Stimulated activated CD4-positive, alpha-beta T cell treated with anti-CD3 and anti-CD28 coated beads, Interleukin-1b, Interleukin-23, amount 100 ng/mL, for 1 hour (primary cell): ENCODE measurements at places on chromosomes 2 and 18.

GRCh38 chr2:186862869-186863709 lies 14.1 kb upstream of the ZSWIM2 start:
- no peak for DNase-seq

DNA sequence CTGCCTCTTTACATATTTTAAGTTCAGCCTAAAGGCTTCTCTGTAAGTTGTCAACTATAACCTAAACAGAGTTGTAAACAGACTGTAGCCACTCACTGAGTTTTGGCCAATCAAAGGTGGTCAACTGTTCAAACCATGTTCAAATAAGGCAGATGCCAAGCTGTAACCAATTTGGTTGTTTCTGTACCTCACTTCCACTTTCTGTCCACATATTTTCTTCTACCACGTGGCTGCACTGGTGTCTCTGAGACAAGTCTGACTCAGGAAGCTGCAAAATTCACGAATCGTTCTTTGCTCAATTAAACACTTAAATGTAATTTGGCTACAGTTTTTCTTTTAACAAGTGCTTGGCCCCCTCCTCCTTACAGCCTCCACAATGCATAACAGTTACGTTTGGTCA lies 555.2 kb downstream of the CNTNAP5 start:
- DNase-seq, result no peak

GRCh38 chr2:66495788-66496640 lies 61.1 kb downstream of the MEIS1 start:
- DNase-seq, result no peak

GRCh38 chr18:79796531-79797405 lies 970 bp upstream of the KCNG2 start:
- DNase-seq, result no peak

DNA sequence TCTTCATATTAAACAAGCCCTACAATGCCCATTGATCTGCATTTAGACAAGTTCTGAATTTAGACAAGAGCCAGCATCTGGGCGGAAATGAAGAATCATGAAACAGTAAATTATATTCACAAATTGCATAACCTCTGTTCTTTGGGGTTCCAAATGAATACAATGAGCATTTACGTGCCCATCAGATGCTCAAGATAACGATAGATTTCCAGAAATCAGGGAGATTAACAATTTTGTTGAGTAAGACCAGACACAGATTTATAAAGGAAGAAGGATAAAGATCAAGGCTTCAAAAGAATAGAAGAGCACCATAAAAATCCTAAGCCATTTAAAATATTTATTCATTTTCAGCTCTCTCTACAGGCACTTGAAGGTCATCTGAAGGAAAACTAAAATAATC lies 59.7 kb upstream of the CDH20 start:
- DNase-seq, result no peak

DNA sequence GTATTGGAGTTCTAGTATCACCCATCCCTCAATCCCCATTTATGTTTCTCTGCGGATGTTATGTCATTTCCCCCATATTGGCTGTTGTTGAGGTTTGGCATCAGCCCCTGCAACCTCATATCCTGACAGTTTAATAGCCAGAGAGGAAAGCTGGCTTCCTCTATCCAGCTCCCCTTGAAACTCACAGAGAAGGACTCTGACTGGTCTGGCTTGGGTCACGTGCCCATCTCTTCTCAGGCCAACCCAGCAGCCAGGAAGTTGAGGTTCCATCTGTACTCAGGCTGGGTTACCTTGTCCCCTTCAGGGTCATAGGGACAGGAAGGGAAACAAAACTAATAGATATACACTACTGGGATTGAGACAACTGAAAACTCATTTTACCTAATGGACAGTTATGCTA lies 148.0 kb upstream of the SLC14A2 start:
- DNase-seq, result no peak

DNA sequence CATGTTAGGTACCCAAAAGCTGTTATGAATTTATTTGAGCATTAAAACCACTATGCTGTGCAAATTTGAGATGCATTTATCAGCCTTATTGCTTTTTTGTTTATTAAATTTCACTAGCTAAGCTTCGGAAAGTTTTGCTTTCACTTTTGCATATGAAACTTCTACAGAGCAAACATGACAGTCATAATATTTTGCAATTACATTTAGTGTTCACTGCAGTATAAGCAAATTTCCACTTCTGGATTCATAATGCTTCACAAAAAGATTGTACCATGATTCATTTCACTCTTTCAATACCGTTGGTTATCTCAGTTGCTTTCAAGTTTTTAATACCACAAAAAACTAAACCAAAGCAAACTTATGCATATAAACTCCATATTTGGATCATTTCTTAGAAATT lies 228.7 kb upstream of the SLC8A1 start:
- DNase-seq, result no peak

DNA sequence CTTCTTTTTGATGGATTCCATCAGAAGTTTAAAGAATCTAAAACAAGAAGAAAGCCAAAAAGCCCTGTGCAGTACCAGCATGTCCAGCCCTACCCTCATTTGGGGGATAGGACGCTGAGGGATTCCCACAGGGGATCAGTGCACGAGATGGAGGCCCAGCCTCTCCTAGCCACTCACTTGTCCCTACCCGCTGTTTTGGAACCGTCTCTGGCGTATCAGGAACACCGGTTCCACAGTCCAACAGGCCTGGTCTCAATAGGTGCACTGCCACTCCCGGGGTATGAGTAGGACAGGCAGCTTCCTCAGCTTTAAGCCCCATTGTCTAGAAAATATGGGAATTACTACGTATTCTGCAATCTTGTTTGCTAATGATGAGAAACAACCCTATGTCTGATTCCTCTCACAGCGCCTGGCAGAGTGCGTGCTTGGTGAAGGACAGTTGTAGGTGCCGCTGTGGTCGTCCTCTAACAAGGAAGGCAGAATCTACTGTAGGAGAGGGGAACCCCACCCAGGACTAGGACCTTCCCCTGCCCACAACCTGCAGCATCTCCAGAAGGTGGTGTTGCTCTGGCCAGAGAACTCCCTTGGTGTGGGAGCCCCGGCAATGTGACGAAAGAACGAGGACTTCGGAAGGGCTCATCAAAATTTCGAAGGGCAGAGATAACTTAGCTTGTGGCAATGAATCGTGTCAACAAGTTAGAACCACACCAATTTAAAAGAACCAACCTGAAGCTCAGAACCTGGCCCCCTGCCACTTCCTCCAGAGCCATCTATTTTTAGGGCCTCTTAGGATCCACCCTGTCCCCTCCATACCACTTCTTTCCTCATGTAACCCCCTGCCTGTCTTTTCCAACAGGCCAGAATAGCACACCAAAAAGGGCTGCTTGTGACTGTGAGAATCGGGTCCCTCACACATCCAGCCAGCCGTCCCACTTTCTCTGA lies 71.7 kb downstream of the POLR1A start:
- no peak for DNase-seq

- no peak for DNase-seq
Measured at GRCh38 chr18:48821251-48821590, 129.5 kb downstream of the SMAD7 start.

- DNase-seq, result no peak
Measured at GRCh38 chr18:3869848-3870247, 419.9 kb downstream of the TGIF1 start.

GRCh38 chr18:2657788-2658458 lies 2.4 kb downstream of the SMCHD1 start:
- no peak for DNase-seq

GRCh38 chr2:177399376-177399775 lies 6.8 kb downstream of the AGPS start:
- DNase-seq, result no peak

GRCh38 chr2:214587442-214587841 lies 176.6 kb downstream of the VWC2L start:
- DNase-seq, result no peak

- DNase-seq, result no peak
Measured at GRCh38 chr2:26541401-26542193, 63.7 kb upstream of the OTOF start.

- no peak for DNase-seq
Measured at GRCh38 chr2:22454826-22455485, 930.0 kb upstream of the KLHL29 start.

- DNase-seq, result no peak
Measured at GRCh38 chr2:177478029-177478428, 85.5 kb downstream of the AGPS start.

DNA sequence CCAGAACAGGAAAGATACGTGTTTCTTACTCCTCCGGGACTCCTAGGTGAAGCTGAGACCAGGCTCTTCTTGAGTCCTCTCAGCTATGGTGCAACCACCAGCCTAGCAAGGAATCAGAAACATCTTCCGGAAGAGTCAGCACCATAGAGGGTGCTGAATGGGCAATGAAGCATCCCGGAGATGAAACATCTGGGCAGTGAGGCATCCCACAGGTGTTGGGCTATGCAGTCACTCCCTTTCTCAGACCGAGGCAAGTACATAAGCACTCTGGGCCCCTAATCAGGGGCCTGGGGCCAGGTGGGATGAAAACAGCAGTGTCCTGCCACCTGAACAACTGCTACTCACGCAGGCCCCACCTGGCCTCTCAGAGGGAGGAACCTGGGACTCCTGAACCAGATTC lies 1.4 kb upstream of the CAPN10 start:
- DNase-seq, result no peak

GRCh38 chr2:25347205-25347815 lies 5.6 kb upstream of the DNMT3A start:
- no peak for DNase-seq

DNA sequence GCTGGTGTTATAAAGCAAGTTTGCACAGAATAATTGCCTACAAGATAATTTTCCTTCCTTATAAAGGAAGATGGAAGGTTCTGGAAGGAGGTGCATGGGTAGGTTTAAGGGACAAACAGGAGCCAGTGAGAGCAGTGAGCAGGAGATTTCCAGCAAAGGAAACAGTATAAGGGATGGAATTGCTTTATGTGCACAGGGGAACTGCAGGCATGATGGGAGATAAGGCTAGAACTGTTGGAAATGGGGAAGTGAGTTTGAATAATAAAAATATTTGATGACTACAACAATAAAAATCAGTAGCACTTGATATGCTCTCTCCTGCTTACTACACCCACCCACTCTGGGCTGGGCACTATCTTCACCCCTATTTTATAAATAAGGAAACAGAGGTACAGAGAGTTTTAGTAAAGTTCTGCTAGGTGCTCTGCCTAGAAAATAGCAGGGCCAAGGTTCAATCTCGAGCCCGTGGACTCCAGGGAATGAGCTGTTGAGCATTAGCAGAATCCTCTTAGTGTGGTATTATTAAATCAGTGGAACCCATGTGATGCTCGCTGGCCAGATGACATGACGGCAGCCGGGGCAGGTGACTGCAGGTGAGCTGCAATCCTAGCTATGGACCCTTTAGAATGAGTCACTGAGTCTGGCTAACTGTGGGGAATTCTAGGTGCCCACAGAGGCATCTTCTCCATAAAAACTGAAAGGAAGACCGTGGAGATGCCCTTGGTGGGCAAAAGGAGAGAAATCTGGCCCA lies 302.5 kb downstream of the PIEZO2 start:
- no peak for DNase-seq

- no peak for DNase-seq
Measured at GRCh38 chr2:76984359-76984758, 537.8 kb downstream of the LRRTM4 start.

DNA sequence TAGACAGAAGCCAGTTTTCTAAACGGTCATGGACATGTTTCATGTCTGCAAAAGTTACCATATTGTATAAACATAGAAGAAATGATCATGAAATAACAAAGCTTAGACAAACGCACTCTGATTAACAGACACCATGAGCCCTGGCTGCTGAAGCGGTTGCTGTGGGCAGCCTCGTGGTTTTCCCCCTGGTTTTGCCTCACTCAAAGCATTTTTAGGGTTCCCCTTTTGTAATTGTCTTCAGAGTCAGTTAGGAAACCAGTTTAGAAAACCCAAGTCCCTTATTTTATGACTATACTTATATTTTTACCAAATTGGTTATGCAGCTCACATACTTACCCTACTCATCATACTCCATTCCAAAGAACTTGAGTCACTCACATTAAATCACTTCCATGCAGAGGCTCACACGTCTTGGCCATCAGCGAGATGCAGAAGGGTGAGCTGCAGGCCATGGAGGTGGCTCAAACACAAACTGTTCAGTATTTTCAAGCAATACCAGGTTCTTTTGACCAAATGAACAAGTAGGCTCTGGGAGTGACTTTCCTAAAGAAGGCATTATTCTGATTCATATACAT lies 105.6 kb upstream of the SALL3 start:
- no peak for DNase-seq

GRCh38 chr2:42706836-42707235 lies 57.1 kb downstream of the OXER1 start:
- DNase-seq, result no peak

GRCh38 chr2:10287761-10288160 lies 14.9 kb upstream of the HPCAL1 start:
- DNase-seq, result no peak

- no peak for DNase-seq
Measured at GRCh38 chr2:39521876-39522517, 84.9 kb upstream of the MAP4K3 start.

GRCh38 chr2:23924589-23925359 lies 2.1 kb downstream of the ATAD2B start:
- no peak for DNase-seq

GRCh38 chr18:45449418-45450227 lies 165.7 kb upstream of the SLC14A2 start:
- no peak for DNase-seq

DNA sequence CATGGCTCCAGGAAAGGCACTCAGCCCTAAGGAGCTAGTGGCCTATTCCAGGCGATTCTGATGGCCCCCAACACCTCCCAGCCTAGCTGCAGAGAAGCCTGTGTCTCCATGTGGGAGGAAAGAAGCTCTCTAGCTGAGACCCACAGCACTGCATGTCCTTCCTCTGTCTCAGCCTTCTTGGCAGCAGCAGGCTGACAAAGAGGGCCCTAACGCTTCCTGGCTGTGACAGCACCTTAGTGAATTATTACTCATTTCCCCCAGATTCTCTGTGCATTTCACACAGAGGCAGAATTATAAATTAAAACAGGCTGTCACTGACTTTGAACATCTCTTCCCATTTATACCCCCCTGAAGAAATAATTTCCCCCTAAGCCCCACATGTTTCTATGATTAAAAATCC lies 206.8 kb downstream of the CLIP4 start:
- no peak for DNase-seq

DNA sequence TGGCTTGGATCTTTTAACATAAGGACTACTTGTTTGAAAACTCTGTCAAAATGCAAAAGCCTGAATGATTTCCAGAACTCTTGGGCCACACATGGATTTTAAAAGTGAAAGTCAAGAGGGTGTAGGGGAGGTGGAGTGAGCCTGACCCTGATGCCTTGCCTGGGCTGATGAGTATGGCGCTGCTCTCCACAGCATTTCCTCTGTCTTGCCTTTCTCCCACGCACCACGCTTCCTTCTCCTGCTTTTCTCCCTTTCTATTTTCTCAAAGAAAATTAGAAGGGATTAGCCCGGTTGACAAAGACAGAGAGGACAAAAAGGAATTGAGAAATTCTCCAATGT lies 207.0 kb upstream of the CCDC68 start:
- DNase-seq, result no peak
